Tibial nerve (tissue), 4 donors: ENCODE measurements at places on chromosomes 1 and 21.

GRCh38 chr1:147236959-147237791 lies 5.3 kb upstream of the CHD1L start:
- DNase-seq = no peak

GRCh38 chr1:89286549-89287180 lies 14.0 kb upstream of the GBP5 start:
- DNase-seq = no peak

GRCh38 chr1:25430073-25430966 lies at the start of gene MACO1:
TSS of gene MACO1 (plus strand) at chr1:25430897. CDS start at chr1:25431099, 202 bp downstream.
- DNase-seq = peak; percentile 98

DNA sequence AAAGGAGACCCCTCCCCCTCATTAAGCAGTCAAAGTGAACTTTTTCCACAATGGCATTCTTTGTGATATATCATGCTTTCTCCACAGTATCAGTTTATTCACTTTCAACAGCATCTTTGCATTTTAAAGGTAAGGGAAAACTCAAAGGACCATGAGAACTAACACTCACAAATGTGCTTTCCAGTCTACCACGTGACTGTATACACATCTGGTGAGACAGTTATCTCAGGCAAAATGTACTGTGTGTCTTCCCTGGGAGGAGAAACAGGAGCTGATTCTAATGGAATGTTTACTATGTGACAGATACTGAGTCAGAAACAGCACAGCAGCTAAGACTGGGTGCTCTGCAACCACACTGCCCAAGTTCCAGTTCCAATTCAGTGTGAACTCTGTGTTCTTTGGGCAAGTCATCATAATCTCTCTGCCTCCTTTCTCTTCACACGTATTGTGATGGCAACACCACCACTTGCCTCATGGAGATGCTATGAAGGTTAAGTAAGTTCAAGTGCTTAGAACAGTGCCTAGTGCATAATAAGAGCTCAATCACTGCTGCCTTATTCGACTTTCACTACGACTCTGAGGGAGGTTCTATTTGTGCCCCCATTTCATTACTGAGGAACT lies 79.0 kb downstream of the SLC45A1 start:
- DNase-seq = no peak

GRCh38 chr1:33420870-33421775 lies 9.8 kb downstream of the PHC2 start:
- DNase-seq = no peak

- no peak for DNase-seq
These were observed 37.0 kb downstream of the UBE2G2 start for GRCh38 chr21:44764319-44765230.

GRCh38 chr1:149927563-149928400 lies at the start of gene SF3B4:
TSS of gene SF3B4 (minus strand) at chr1:149927803. CDS start at chr1:149927759, 44 bp downstream.
- peak; percentile 88 for DNase-seq

GRCh38 chr1:10287023-10287645 lies 76.8 kb downstream of the KIF1B start:
- no peak for DNase-seq

- DNase-seq = no peak
These were observed 58.7 kb downstream of the KIF14 start for GRCh38 chr1:200561856-200562214.

GRCh38 chr1:219075121-219075879 lies 98.4 kb upstream of the LYPLAL1 start:
- no peak for DNase-seq

DNA sequence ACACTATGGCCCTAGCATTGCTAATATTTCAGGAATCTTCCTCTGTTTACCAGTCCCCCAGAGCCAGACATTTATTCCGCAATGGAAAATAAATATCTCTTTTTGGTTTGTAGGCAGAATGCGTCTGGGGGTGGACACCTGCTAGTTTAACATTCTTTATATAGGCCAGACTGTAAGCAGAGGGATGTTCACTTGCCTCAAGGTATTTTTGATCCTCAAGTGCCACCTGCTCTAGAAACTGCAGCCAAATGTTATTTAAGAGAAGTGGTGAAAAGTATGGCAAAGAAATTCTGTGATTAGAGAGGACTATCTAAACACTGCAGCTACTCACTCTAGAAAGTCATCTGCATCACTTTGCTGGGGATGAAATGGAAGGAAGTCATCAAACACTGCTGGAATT lies 164.7 kb downstream of the NEGR1 start:
- DNase-seq = no peak

DNA sequence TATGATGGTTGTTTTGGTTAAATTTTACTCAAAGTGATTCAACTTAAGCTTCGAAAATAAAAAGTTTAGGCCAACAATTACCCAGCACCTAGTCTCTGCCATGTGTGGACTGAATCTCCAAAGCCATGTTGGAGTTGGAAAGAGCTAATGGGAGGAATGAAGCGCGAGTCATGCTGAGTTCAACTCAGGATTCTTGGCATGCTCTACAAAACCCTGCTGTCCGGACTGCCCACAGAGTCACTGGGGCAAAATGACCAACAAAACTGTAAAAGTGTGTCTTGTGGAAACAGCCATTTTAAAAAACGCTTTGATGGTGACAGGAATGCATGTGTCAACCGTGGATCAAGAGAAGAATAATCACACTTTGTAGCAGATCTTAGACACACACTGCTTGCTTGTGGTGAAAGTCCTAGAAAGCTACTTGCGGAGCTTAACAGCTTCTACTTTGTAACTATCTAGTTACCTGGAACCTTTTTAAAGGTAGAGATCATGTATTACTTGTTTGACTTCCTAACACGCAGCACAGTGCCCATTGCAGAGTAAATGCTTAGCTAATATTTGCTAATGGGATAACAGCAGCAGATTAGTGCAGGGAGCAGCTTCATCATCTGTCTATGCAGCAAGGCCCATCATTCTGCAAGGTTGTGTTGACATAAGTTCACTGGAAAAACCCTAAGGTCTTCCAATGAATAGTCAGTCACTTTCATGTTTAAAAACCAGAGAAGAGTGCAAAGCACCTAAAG lies 7.0 kb upstream of the GBP6 start:
- no peak for DNase-seq

- DNase-seq = no peak
These were observed 23.1 kb upstream of the RAP1A start for GRCh38 chr1:111596499-111596898.

GRCh38 chr1:200921571-200922110 lies 26.9 kb downstream of the INAVA start:
- DNase-seq = no peak

DNA sequence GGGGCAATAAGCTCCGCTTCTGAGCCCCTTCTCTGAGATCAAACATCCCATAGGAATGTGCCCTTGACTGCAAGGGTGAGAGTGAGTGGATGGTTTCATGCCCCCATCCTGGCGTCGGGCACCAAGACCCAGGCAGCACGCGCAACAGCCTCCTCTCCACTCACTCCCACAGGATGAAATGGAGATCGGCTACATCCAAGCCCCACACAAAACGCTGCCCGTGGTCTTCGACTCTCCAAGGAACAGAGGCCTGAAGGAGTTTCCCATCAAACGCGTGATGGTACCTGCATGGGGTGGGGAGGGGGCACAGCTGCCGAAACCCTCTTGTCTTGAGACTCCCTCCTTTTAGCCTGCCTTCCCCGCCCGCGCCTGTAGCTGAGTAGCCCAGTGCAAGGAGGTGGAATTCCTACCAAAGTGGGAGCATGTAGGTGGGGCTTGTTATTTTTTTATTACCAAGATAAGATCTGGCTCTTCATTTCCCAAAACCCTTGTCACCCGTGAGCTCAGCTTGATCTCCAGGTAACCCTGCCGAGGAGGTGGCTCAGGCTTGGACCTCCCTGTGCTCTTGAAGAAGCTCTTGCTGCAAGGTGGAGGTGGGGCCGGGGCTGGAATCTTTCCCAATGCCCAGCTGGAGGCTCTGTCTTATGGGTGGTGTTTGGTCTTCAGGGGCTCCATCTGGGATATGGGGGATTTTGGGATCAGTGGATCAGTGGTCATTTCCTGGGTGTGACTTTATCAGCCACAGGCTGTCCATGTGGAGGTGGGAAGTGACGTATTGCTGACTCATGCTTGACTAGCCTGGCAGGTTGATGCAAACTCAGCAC lies 24.0 kb upstream of the PADI6 start:
- no peak for DNase-seq

DNA sequence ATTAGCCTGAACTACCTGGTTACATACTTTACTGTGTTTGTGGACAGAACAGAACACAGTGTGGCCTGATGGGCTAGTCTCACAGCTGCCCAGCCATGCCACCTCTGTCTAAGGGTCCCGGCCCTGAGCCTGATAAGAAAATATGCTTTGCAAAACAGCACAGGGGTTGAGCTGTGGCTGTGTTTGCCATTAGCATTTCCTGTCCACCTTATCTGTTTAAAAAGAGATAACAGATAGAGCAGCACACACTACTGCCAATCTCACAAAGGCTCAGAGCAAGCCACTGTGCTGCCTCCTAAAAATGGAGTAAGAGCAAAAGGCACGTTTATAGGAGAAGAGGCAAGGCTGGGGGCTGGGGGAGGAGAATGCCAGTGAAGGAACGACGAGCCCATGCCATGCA lies 95.0 kb downstream of the SUSD4 start:
- no peak for DNase-seq

GRCh38 chr1:57492586-57493226 lies 68.8 kb upstream of the DAB1 start:
- no peak for DNase-seq

DNA sequence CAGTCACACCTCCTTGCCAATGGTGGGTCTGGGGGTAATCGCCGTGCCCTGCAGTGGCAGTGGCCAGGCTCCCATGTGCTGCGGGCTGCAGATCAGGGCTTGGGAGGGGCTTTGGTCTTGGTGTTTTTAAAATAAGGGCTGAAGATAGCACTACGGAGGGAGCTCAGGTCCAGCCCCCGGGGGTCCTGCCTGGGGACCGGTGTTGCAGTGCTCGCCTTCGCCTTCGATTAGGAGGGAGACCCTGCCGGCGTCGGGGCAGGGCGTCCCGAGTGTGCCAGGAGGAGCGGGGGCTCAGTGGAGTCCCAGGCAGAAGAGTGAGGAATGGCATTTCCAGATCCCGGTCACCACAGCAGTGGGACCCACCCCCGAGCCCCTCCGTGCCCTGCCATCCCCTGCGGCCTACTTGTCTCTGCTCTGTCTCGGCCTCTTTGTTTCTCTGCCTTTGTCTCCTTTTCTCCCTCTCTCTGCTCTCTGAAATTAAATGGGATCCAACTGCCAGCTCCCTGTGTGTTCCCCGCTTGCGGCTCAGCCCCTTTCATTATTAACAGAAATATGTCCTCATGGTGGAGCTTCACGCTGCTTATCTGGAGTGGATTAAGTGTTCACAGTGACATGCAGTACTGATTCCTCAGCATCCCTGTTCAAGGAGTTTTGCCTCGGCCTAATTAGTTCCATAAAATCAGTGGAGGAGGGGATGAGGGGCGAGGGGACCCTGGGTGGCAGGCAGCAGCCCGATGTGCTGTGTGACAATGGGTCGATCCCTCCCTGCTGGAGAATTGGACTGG lies 44.4 kb downstream of the DMRTB1 start:
- DNase-seq = no peak

DNA sequence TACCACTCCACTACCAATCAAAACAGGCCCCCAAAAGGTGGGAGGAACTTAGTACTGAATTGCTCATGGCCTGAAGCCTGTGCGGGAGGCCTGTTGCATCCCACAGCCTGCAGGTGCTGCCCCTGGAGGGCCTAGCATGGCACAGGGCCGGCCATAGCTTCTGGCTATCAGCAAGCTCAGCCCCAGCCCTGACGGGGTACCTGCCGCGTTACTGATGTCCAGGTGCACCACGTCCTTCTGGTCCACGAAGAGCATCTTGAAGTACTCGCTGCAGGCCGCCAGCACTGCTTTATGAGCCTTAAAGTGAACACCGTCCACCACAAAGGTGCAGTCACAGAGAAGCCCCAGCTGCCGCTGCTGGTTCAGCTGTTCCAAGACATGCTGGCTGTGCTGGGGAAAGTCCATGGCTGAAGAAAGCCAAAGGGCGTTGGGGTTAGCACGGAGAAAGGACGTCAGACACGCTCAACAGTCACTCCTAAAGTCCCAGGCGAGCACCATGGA lies 27.8 kb downstream of the ZBTB17 start:
- DNase-seq = no peak

DNA sequence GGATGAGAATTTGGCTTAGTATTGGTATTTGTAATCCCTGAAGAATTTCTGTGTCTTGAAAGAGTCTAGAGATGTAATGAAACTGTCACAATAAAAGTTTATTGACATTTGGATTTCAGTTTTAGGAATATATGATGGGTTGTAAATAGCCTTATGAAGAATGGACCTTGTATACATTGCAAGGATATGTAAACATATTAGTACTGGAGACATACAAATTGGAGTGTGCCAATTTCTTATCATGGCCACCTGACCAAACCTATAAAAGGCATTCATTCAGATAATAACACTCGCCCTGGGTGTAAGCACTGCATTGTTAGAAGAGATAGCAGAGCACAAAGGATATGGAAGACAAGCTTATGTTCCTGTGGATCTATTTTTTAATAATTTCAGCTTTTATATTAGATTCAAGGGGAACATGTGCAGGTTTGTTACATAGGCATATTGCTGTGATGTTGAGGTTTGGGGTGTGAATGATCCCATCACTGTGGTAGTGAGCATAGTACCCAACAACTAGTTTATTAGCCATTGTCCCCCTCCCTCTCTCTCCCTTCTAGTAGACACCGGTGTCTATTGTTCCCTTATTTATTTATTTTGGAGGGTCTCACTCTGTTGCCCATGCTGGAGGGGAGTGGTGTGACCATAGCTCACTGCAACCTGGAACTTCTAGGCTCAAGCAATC lies 8.6 kb downstream of the S1PR1 start:
- no peak for DNase-seq

GRCh38 chr1:241899210-241899609 lies 51.2 kb downstream of the EXO1 start:
- DNase-seq = no peak

GRCh38 chr1:60066001-60066400 lies 7.6 kb downstream of the C1orf87 start:
- DNase-seq = no peak

DNA sequence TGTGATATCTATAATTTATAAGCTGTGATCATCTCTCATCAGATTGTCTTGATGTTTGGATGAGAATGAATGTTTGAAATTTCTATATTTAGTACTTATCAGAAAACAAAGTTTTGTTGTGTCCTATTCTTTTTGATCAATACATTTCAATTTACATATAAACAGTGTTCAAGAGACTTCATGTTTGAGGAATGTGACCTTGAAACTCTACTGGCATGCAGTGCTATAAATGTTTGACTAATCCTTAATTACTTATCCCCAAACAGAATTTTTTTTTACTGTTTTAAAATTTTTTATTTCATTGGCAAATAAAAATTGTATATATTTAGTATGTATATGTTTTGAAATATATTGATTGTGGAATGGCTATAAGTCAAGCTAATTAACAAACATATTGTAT lies 1.5 kb upstream of the PRKAA2 start:
- no peak for DNase-seq

GRCh38 chr21:37684547-37684946 lies 231.7 kb downstream of the KCNJ6 start:
- no peak for DNase-seq

- no peak for DNase-seq
These were observed 27.3 kb upstream of the MED18 start for GRCh38 chr1:28301368-28302174.

DNA sequence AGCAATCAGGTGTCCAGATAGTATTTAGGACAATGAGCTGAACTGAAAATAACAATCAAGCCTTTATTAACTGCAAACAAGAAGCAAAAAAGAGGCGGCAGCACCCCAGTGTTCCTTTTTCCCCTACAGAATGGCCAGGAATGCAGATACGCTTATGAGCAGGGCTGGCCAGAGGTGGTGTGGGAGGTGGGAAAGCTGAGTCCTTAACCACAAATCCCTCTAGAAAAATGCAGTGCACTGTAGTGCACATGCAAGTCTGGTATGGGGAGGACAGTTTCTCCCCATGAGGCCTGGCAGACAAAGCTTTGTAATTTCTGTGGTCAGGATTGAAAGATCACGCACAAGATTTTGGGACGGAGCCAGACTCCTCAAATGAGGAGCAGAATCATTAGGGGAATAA lies 10.7 kb upstream of the IFNAR1 start:
- DNase-seq = no peak
